ENCODE measurements at places on chromosomes 2 and 18.
A peak's percentile ranks its signal among the peaks of the same experiment; 100 is the strongest.

GRCh38 chr18:70337139-70337972 is 48.5 kb downstream of the SOCS6 start:
- no peak for DNase-seq

DNA sequence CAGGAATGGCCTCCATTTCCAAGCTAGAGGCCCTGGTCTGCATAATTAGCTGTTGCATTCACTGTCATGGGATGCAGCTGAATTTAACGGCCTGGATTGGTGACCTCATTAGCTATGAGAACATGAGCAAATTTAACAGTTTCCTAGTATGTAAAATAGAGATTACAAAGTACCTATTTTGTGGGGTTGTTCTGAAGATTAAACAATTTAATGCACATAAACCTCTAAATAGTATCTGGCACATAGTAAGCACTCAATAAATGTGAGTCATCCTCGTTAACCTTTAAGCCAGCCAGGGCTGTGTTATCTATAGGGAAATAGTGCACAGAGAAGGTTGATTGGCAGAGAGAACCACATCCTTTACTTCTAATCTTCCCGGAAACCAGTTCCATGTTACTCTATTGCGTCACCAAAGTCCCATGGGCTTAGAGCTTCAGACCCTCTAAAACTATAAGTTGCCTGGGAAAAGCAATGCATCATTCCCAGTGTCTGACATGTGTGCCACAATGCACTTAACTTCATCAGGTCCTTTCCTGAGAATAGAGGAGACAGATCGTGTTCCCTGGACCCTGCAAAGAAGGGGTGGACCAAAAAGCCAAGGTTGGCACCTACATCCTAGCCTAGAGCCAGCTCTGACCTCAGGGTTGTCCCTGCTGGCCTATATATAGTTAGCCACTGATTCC is 196.5 kb downstream of the LNPK start:
- DNase-seq = no peak

DNA sequence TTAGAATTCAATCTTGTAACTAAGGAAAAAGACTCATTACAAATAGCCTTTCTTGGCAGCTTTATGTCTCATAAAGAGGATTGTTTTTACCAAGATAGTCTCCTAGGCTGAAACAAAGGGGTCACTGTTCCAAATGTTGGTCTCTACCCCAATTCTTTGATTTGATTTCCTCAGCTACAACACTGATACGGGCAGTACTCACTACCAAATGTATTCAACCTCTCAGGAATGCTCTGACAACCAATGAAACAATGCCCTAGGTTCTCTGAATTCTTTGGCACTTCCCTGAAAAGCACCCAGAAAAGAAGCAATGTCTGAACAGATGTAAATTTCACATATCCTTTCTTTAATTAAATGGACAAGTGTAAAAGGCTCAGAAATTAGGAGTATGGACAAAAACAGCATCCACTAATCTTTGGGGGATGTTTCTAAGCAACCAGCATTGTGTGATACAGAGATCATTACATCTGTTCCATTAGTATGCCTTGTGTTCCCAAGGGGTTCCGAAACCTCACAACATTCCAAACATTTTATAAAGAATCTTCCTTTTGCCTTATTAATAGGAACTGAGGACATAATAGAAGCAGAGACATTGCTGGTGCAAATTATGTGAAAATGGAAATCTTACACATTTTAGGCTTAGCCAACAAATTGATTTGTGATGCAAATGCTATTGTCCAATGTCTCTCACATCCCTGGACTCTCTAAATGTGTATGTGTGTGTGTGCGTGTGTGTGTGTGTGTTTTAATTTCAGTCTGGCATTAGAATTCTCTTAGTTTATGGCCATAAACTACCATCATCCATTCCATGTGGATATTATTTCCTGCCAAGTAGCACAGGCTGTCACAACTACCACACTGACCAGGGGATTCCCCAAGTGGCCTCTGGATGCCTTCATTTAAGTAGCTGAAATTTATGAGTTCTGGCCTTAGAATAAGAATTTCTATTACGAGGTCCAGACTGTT is 276.0 kb downstream of the MTX2 start:
- no peak for DNase-seq

DNA sequence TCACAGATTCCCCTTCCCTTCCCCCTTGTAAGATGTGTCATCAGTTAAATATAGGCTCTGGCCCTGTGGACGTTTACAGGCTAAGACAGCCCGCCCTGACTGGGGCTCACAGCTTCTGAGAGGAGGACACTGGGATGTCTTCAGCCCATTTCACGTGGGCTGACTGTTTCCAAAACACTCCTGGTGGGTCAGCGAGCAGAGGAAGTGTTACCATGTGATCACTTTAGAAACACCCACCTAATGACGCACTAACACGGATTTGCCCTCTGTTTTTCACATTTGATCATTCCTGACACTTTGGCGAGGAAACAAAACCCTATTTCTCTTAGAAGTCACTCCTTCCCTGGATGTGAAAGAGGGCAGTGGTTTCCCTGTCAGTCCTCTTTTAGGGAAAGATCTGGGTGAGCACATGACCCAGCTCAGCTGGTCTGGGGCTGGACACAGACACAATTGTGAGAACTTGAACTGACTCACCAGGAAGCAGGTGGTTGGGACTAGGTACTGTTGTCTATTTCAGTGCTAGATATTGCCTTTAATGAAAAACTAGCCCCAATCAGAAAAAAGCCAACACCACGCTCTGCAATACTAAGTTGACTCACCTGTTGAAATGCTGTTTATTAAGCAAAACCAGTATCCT is 38.8 kb downstream of the BMP10 start:
- no peak for DNase-seq

GRCh38 chr18:46502444-46502843 is 154.6 kb downstream of the LOXHD1 start:
- DNase-seq = no peak

DNA sequence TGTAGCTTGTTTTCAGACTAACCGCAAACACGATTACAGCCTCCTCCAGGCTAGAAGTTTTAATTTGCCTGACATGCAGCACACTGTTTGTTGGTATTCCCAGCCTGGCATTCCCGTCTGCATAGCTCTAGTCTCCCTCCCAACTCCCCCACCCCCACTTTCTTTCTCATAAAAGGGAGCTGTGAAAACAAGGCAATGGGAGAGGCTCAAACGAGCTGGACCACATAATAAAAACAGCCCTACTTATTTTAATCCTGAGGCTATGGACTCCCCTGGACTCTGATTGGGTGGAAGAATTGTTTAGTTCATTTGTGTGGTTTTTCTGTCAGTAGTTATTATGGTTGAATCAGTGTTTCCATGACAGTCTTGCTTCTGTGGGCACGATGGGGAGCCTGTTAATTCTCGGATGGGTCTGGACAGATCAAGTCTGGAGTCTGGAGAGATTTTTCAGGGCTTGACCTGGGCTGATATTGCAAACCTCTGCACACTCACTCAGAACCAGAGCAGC is 1.2 kb downstream of the STON1 start:
- DNase-seq = no peak

GRCh38 chr2:10471955-10472354 is 23.8 kb upstream of the ODC1 start:
- DNase-seq = no peak

GRCh38 chr2:43542285-43542933 is 53.4 kb downstream of the THADA start:
- no peak for DNase-seq

GRCh38 chr2:122236152-122236874 is 480.9 kb downstream of the TSN start:
- DNase-seq = no peak

DNA sequence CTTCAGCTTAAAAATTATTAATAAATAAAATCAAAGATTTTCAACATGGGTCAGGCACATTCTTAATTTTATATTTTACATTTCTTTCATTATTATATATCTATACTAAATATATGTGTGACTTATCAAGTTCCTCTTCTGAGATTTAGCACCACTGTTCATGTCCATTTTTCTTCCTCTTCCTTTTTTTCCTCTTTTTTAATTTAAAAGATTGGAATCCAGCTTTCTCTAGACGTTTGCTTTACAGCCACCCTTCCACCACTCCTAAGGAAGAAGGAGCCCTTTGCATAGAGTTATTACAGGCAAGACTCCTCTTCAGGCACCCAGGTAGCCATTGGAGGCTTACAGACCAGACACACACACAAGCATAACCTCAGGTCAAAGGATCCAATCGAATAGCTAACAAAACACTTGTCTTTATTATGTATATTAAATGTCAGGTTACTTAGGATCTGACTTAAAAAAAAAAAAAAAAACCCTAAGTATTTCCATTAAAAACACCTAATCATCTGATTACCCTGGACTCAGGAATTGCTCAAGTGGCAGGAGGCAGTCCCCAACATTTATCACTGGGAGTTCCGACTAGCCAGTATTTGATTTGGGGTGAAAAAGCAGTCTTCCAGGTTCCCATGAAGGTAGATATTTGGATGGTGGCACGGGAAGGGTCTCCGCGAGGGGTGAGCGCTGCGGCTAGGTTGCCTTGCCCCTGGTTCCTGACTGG is 2.4 kb upstream of the ZEB2 start:
- no peak for DNase-seq

DNA sequence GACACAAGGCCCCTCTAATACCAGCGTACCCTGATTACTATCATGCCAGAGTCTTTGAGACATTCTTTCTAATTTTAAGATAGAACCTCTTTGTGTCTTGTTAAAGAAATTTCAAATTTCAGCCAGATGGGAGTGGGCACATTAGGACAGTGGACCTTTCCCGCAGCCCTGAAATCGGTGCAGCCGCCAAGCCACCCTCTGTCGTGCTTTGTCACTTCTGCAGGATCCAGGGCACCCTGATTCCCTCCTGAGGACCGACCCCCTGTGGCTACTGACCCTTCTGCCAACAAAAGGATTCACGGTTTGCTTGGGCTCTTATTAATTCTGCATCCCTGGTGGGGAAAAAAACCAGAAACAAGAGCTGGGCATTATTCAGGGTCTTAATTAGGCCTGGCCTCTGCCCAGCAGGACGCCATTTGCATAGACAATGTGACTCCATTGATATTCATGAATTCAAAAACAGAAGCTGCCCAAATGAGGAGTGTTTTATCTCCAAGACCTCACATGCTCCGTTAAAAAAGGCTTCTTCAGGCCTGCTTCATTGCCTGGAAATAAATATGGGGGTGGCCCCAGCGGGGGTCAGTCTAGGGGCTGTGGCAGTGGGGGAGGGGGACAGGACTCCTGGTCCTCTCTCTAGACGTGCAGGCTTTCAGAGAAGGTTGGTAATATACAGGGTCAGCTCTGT is 116.9 kb downstream of the ALPK2 start:
- DNase-seq = peak; percentile 14

DNA sequence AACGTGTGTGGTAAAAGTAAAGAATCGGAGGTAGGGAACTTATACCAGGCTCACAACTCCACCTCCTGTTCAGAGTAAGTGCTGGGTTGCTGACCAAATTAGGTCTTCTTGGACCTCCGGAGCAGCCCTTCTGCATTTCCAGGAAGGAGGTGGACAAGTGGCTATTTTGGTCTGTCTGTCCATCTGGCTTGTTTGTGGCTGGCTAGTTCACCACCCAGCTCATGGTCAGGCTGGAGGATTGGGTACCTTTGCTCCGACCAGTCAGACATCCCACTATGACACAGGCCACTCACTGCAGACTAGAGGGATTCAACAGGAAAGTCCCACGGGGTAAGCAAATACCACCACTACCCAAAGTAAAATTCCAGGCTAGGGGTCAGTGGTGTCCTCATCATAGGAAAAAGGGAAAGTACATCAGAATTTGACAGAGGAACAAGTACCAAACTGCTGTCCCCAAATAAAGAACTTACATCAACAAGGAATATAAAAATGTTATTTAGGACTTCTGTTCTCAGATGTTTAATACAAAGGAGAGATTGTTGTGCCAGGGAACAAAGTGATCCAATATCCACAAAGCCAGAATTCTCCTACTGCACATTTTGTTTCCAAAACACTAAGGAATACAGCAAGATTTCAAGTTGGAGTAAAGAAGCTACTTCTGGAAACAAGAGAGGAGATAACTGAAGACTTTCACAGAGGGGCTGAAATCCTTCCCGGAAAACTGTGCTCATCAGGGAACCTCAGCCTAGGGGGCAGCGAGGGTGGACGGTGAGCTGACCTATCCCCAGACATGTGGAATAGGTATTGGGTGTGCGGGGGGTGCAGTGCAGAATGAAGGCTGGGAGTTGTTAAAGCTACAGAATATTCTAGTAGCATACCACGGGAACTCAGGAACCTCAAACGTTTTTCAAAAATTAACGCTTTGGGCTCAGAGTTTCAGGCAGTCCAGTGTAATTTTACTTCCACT is 56.9 kb downstream of the BCL2 start:
- peak; percentile 35 for DNase-seq

DNA sequence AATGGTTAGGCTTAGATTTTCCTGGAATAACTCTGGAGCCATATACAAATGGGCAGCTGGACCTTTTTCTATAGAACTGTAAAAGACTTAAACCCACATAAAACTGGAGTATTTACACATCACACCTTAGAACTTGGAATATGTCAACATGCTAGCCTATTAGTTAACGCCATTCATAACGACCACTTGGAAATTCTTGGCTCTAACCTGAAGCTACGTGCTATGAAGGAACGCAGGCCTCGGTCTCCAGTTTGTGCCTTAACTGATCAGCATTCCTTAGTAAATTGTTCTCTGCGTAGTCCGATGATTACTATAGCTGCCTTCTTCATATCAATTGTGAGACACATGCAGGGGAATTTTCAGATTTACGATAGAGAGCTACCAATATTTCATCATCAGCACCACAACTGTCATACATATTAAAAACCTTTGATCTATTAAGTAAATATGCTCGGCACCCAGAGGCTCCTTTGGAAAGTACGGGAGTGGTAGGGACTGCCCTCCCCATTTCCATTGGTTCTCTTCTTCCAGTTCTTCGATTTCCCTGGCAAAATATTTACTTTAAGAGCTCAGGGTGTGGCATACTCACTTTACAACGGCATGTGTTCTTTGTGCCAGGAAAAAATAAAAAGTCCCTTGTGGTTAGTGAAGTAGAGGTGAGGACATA is 17.5 kb upstream of the CCL20 start:
- no peak for DNase-seq

GRCh38 chr2:229249536-229249935 is 21.6 kb downstream of the PID1 start:
- no peak for DNase-seq

DNA sequence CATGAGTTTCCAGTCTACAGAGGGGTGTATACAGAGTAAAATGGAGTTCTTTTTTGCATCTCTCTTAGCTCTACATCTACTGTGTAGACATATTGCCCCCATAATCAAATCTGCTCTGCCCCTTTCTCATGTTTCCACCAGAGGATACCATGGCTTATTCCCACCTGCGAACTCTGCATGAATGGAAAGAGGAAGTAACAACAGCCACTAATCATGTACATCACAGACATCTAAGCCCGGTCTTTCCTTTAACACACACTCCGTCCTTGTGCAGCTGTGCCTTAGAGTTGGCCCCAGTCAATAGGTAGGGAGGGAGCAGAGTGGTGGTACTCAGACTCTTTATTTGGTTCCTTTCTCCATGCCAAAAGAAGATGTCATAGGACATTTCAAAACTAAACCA is 147.3 kb upstream of the NRP2 start:
- DNase-seq = no peak
